ENCODE measurements at places on chromosomes 6 and 20.

DNA sequence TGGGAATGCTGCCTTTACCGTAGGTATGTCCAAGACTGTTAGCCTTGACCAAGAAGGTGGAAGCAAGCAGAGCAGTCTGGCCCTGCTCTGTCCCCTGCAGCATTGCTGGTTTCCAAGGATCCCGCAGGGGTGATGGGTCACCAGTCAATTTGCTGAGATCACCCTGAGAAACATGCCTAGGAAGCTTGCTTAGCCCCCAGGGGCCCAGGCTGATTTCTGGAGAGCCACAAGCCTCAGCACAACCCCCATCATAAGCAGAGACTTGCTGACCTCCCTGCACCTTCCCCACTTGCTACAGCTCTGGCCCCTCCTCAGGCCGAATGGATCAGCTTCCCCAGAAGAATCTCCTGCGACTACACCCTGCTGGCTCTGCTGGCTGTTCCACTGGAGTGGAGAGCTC is 21.5 kb downstream of the ARHGAP40 start:
- DNase-seq, result peak; percentile 50

GRCh38 chr6:129996387-129996786 is 22.0 kb upstream of the L3MBTL3 start:
- no peak for DNase-seq

DNA sequence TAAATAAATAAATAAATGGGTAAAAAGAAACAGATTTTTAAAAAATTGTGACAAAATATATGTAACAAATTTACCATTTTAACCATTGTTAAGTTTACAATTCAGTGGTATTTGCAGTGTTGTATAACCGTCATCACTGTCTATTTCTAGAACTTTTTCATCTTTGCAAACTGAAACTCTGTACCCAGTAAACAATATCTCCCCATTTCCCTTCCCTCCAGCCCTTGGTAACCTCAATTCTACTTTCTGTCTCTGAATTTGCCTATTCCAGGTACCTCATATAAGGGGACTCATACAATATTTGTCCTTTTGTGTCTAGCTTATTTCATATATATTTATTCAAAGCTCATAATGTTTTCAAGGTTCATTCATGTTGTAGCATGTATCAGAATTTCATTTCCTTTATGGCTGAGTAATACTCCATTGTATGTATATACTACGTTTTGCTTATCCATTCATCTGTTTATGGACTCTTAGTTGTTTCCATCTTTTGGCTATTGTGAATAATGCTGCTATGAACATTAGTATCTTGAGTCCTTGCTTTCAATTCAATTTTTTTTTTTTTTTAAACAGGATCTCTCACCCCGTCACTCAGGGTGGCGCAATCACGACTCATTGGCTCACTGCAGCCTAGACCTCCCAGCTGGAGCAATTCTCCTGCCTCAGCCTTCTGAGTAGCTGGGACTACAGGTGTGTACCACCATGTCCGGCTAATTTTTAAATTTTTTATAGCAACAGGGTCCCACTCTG is 8.9 kb downstream of the MANBAL start:
- DNase-seq, result no peak

DNA sequence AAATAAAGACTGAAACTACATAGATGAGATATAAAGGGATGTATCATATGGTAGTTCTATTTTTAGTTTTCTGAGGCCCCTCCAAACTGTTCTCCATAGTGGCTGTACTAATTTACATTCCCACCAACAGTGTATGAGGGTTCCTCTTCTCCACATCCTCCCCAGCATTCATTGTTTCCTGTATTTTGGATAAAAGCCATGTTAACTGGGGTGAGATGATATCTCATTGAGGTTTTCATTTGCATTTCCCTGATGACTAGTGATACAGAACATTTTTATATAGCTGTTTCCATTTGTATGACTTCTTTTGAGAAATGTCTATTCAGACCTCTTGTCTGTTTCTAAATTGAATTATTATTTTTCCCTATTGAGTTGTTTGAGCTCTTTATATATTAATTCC is 229.3 kb downstream of the RFPL4B start:
- no peak for DNase-seq

GRCh38 chr6:132713352-132714134 is at the start of gene VNN1:
TSS of gene VNN1 (minus strand) at chr6:132714055. CDS start at chr6:132714035, 20 bp downstream.
- no peak for DNase-seq

DNA sequence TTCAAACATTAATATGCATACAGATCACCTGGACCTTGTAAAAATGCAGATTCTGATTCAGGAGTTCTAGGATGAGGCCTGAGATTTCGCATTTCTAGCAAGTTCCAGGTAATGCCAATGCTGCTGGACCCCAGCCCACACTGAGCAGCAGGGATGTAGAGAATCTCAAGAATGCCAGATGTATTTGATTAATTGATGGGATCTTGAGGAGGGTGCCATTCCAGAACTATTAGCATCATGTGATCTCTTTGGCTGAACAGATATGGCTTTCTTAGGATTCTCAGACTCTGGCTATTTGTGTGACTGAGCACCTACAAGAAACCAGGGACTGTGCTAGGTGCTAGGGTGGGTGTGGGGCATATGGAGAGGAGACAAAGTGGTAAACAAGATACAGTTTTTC is 16.5 kb upstream of the SNX3 start:
- no peak for DNase-seq

GRCh38 chr20:52060794-52061714 is 130.5 kb downstream of the ZFP64 start:
- DNase-seq, result peak; percentile 73

- DNase-seq, result no peak
These were observed 51.9 kb downstream of the APCDD1L start for GRCh38 chr20:58463256-58463655.

GRCh38 chr20:31822421-31823330 is 3.5 kb downstream of the MYLK2 start:
- peak; percentile 96 for DNase-seq

GRCh38 chr6:144190080-144190479 is 39.8 kb downstream of the STX11 start:
- no peak for DNase-seq

GRCh38 chr6:44850312-44850711 is 462.8 kb downstream of the CDC5L start:
- DNase-seq, result no peak

DNA sequence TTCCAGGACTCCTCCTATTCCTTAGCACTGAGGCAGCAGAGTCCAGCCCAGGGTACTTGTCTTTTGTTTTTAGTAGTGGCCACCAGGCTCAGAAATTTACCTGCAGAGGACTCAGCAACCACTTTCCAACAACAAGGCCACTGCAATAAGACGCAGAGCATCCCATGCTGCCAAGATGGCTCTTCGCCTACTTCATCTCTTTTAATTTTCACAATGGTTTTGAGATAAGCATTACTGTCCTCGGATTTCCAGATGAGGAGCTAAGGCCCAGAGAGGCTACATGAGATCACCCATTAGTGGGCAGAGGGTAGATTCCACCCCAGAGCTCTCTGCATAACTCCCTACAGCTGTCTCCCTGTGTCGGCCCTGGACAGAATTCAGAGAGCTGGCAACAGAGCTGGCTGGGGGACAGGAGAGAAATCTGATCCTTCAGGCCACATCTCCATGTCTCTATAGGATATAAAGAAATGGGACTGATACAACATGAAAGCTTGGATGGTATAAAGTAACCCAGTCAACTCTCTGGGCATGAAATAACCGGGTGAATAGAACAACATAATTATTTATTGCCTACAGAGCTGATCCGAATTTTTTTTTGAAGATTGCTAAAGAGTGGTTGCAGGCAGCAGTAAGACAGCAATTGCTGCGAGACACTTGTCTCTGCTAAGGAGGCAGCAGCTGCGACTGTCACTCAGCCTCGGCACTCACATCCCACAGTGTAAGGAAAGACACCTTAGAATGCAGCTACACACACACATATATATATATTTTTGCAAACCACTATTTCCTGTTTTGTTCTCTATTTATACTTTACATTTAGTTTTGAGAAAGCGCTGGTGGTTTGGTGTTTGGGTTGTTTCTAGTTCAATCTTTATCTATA is 37.2 kb downstream of the SCML4 start:
- no peak for DNase-seq

GRCh38 chr20:1939270-1939595 is 44.0 kb downstream of the SIRPA start:
- DNase-seq, result no peak

GRCh38 chr20:1417273-1417672 is 24.4 kb upstream of the FKBP1A start:
- peak; percentile 60 for DNase-seq

GRCh38 chr6:31094389-31094881 is 17.9 kb downstream of the C6orf15 start:
- no peak for DNase-seq

- no peak for DNase-seq
These were observed 50.5 kb downstream of the MCUR1 start for GRCh38 chr6:13763740-13764381.

DNA sequence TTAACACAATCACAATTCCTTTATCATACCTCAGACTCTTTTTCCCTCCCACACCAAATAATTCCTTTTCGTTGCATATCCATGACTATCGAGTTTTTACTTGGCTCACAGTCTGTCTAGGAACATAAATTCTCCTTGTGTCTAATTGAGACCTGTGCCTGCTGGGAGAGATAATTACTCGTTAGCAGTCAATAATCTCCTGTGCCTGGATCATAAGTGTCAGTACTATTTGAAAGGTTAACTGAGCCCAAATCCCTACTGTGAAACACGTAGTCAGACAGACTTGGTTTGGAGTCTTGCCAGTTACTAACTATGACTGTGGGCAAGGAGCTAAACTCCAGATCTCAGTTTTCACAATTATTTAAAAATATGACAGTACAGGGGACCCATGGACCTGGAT is 5.7 kb upstream of the CTNNBL1 start:
- no peak for DNase-seq

- no peak for DNase-seq
These were observed 220.0 kb upstream of the MYLIP start for GRCh38 chr6:15908871-15909270.

- DNase-seq, result no peak
These were observed 971 bp downstream of the NFKBIE start for GRCh38 chr6:44264154-44265006.

- DNase-seq, result no peak
These were observed 43.2 kb upstream of the SRF start for GRCh38 chr6:43127877-43128276.

DNA sequence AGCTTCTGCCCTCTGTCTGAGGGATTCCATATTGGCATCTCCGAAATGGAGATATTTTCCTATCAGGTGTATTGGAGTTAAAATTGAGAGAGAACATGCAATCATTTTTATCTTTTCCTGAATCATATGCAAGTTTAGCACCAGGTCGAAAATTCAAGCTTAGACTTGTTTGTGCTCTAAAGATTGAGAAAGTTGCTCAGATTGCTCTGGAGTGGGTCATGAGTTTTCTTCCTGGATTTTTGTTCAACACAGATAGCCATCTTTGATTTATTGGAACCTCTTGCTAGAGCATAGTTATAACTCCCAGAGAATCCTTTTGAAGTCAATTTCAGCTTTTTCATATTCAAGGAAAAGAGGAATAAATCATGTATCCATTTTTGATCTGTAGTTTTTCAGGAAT is 373.5 kb upstream of the FLRT3 start:
- DNase-seq, result no peak

GRCh38 chr6:149268768-149269167 is 48.7 kb upstream of the TAB2 start:
- no peak for DNase-seq

- no peak for DNase-seq
These were observed 375.9 kb upstream of the PTCHD4 start for GRCh38 chr6:48486876-48487275.

GRCh38 chr6:100435299-100435698 is 29.4 kb downstream of the SIM1 start:
- DNase-seq, result peak; percentile 47

DNA sequence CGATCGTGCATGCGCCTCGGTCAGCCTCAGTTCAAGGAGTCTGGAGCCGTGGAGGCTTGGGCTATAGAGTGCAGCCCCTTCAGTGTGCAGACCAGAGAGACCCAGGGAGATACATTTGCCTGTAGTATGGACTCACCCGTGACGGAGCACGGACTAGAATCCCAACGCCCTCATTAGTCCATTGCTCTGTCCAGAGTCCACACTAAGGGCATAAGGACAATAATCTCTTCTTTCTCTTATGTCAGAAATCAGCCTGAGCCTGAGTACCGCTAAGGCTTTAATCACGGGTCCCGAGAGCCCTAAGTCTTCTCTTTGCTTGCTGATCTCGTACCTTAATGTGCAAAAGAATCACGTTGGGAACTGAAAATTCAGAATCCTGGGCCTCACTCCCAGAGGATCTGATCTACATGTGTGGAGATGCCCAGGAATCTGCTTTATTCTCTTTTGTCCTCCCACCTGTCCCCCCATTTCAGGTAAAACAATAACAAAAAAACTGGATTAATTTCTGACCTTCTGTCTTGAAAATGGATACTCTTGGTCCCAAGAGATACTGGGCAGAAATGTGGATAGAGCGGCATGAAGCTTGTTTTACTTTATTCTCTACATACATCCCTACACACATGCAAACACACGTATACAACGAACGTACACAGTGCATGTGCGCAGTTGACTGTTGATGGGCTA is 671 bp downstream of the BPHL start:
- DNase-seq, result no peak

- no peak for DNase-seq
These were observed 44.9 kb upstream of the BCAS1 start for GRCh38 chr20:54115172-54115854.

DNA sequence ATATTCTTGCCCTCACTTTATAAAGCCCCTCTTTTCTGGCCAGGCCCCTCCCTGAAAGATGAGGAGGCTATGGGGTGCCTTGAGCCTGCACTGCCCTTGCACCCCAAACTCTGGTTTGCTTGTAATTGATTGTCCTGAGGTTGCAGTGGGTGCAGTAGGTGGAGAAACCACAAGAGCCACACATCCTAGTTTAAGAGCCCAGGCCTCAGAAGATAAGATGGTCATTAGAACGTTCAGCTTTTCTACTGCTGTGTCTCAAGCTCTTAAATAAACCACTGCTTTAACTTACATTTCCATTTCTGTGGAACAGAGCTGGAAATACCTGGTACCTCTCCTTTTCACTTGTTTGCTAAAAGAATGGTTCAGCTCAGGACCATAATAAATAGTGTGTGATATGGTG is 9.0 kb downstream of the MRAP2 start:
- DNase-seq, result no peak

DNA sequence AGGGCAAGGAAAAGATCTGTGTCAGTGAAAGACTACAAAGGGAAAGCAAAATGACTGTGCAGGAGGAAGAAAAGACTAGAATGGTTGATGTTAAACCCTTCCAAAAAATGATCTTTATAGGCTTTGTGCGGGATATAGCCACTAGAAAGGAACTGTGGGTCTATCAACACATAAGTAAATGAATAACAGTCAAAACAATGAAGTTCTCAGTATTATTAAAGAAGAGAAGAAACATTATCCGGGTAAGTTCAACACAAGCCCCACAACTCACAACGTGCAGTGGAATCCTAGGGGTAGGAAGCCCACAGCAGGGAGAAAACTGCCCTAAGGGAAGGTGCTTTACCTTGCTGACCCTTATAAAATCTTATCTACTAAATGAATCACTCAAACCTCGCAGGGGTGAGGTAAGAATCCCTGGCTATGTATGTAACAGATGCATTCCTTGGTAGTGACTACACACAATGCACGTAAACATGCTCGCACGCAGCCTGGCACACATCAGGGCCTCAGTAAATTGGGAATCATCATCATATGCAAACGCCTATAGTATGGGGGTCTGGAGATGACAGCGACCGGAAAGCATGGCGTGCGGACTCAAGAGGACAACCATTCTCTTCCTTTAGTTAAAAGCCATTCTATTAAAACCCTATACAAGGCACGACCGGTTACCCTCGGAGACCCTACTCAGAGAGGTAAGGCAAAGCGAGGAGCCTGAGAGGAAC is 11.3 kb downstream of the TFAP2A start:
- DNase-seq, result no peak

- DNase-seq, result no peak
These were observed 750.4 kb downstream of the TENT5A start for GRCh38 chr6:81002126-81002525.

- DNase-seq, result peak; percentile 37
These were observed 199.7 kb downstream of the BCAS1 start for GRCh38 chr20:53870426-53871315.
